Fibroblast of skin of right quadriceps (primary cell): ENCODE measurements at places on chromosomes 1 and 21.

DNA sequence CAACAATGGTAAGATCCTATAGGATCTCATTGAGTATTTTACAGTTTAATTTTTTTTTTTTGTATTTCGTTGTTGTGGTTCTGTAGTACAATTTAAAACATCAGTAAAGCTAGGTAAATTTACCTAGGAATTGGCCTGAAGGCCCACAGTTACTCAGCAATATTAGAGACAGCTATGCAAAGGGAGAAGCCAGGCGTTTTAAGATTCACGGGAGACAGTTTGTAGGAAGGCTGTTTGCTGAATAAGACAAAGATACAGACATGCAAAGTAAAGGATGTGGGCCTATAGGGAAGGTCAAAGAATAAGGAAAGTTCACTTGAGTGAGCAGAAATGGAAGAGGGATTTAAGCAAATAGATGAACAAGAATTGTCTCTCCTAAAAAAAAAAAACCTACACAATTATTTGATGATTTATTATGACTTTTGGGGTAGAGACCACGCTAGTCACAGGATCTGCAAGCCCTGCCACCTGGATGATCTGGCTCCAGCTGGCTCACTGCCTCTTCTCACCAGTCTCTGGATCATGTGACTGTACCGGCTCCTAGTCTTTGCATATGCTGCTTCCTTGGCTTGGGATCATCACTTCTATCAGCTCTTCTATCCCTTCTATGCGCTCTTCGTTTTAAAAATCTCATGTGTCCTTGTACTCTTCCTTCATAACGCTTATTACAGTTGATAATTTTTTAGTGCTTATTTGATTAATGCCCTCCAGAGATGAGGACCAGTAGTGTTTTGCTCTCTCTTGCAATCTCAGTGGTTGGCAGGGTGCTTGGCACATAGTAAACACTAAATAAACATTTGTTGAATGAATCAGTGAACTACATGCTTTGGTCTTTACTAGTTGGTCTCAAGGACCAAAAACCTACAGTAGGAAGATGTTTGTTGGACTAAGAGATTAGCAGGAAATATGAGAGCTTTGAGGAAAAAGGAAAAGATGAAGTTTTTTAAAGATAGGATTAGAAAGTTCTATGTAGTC is 14.1 kb downstream of the DYRK1A start:
- DNase-seq = no peak

GRCh38 chr1:156143765-156144489 is 9.5 kb upstream of the SEMA4A start:
- DNase-seq = peak; percentile 70

- no peak for DNase-seq
These were observed 7.8 kb upstream of the GBP2 start for GRCh38 chr1:89133747-89134146.

DNA sequence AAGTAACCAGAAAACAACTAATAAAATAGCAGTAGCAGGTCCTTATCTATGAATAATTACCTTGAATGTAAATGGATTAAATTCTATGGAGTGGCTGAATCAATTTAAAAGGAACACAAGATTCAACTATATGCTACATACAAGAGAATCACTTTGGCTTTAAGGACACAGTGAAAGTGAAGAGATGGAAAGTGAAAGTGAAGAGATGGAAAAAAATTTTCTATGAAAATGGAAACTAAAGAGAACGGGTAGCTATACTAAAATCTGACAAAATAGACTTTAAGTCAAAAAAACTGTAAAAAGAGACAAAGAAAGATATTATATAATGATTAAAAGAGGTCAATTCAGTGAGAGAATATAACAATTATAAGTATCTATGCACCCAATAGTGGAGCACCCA is 54.7 kb downstream of the C1orf185 start:
- DNase-seq = no peak

DNA sequence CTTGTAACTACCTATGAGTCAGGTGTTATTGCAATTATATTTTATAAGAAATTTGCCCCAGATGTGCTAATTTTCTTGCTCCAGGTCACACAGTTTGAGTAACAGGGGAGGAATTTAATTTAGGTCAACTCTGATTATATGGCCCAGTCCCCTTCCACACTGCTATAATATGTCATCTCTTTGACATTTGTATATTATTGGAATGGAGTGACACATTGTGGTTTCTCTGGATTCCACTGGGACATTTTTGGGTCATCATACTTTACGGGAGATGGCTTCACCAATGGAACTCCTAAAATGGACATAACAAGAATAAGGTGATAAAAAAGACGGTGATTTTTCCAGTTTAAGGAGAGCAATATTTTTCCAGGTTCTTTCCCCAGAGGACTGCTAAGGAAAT is 191.2 kb downstream of the DISC1 start:
- peak; percentile 56 for DNase-seq

DNA sequence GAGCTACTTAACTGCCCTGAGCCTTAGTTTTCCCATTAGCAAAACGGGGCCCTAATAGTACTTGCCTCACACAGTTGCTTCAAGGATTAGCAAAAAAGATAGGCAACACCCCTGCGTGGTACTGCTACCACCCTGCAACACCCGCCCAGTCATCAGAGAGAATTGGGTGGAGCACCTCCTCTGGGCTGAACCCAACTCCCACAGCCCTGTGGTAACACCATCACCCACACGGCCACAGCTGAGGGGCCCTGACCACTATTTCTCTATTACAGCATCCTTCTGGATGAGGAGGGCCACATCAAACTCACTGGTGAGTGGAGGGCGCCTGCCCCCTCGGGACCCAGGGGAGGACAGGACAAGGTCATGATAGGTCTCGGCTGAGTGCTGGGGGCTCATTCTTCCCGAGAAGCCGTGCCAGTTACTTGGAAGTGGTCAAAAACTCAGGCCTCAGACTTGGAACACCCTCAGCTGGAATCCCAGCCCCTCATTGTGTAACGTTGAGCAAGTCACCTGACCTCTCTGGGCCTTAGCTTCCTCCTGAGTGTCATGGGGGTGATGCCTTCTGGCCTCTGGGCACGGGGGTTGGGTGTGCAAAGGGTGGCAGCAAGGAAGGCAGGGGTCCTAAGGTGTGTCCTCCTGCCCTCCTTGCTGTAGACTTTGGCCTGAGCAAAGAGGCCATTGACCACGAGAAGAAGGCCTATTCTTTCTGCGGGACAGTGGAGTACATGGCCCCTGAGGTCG is 24.6 kb downstream of the RPS6KA1 start:
- no peak for DNase-seq

DNA sequence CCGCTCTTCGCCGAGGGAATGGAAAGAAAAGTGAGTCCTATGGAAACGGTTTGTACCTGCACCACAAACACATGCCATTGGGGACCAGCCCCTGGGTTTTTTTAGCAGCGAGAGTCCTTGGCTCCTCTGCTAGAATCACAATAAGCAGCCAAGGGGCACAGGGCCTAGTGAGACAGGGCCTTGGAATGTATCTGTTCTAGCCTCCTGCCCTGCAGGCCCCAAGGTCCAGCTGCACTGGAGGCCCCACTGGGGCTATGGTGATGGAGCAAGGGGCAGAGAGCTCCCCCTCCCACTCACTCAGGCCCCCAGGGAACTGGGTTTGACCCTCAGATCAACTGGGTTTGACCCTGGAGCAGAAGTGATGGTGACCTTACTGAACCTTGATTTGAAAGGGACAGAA is 14.4 kb downstream of the SHISA4 start:
- peak; percentile 58 for DNase-seq

DNA sequence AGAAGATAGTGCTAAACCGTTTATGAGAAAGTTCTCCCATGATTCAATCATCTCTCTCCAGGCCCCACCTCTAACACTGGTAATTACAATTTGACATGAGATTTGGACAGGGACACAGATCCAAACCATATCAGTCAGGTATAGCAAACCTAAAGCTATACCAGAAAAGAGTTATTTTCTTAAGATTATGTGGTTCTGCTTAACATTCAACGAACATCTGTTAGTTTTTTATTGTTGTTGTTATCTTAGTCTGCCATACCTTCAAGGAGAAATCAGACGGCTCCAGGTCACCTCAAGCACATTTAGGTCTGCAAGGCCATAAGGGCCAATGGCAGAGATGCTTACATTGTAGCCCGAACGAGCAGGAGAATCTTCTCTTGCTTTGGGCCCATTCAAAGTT is 89.5 kb upstream of the ETV3 start:
- DNase-seq = no peak

DNA sequence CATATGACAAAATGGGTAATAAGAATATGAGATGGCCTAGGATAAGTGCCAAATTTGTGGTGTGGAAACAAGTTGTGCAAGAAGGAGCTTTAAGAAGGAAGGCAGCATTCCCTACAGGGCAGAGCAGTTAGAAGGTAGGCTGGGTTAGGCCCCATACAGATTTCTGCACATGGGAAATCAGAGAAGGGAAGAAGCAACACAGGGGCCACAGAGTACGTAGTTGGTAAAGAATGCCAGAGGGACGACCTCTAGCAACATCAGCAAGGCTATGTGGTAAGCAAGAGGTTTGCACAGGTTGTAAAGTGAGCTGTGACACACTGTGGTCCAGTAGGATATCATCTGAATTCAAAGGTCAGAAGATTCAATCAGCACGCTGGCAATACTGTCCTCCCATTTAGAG is 765.6 kb upstream of the B3GALT2 start:
- no peak for DNase-seq

- no peak for DNase-seq
These were observed 194.6 kb downstream of the SLC45A1 start for GRCh38 chr1:8512504-8512903.

DNA sequence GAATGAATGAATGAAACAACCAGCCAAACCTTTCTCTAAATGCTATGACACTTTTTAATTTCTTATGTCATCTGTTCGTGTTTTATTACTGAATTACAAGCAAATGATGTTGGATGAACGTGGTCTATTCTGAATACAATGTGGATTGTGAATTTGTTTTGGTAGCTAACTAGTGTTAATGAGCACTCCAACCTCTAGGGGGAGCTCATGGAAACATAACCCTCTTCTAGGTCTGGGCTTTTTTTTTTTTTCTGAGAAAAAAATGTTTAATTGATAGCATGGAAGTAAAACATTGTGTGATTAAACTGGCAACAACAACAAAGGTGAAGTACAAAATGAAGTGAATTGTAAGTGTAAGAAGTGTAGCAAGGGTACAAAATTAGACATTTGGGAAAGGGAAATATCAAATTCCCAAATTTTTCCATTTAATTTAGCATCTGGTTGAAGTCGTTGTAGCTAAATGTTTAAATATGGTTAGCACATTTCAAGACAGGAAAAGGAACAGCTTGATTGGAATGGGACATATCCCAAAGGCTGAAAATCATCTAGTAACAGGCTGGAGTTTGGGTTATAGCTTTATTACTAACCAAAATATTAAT is 42.6 kb upstream of the PTGS2 start:
- peak; percentile 31 for DNase-seq

- peak; percentile 27 for DNase-seq
These were observed 19.9 kb downstream of the FAM89A start for GRCh38 chr1:231020139-231020601.

- no peak for DNase-seq
These were observed 415.5 kb upstream of the ADAMTS5 start for GRCh38 chr21:27382404-27382803.

- DNase-seq = no peak
These were observed 257.3 kb downstream of the KAZN start for GRCh38 chr1:14855801-14856200.

GRCh38 chr1:116717318-116717717 is 36.9 kb upstream of the CD2 start:
- DNase-seq = no peak

- DNase-seq = no peak
These were observed 105.8 kb upstream of the RAB4A start for GRCh38 chr1:229164836-229165735.

DNA sequence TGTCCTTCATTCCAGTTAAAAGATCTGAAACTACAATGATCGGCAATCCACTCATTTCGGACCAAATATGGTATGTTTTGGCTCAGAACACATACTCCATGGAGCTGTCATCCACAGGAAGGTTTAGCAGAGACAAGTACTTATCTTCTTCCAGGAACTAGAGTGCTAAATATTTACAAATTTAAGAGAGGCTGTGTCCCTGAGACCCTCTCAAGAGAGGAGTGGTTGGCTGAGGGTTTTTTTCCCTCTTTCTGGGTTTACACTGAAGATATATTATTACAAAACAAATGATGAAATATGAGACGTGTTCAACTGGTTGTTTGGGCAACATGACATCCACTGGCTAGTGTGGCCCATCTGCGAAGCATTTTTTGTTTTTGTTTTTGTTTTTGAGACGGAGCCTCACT is 25.9 kb upstream of the NID1 start:
- no peak for DNase-seq

- no peak for DNase-seq
These were observed 272.9 kb upstream of the C1orf174 start for GRCh38 chr1:4172644-4173599.

DNA sequence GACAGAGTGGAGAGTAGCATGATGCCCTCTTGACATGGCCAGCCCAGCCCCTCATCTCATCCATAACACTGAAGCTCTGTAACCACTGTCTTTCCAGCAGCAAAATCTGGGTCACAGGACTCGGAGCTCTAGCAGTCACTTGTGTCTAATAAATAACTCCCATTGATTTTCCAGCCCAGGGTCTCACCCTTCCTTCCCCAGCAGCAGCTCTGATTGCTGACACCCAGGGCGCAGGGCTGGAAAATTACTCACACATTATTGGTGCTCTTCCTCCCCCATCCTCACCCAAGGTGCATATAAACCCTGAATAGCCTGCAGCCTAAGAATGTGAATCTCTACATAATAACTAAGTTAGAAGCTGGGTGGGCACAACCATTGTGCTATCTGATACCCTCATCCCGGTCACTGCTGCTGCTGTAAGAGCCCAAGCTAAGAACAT is 21.1 kb upstream of the OR10J5 start:
- DNase-seq = no peak

GRCh38 chr1:46617108-46617800 is 643 bp upstream of the MOB3C start:
- DNase-seq = no peak

DNA sequence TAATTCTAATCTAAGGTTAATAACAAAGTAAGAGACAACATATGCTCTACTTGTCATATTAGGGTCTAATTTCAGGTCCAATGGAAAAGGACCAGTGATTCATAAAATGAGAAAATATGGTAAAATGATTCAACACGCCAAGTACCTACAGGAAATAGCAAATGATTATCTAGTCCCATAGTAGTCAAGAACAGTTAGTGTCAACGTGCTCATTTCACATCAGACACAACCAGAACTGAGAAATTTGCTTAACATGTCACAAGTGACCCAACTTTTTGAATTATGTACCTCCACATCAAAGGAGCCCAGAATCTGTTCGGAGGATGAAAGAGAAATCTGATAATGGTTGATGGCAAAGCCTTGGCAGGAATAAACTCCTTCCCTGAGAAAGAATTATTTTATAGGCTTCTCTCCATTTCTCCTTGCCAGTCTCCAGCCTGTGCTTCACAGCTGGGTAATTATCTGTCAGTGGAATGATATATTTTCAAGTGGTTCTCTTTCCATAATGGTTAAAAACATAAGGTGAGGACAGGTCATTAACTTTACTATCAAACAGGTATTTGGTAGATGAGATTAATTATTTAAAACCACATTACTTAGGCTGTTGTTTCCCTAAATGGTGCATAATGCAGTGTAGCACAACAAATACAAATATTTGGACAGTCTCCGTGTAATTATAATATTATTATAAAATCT is 83.2 kb downstream of the APP start:
- no peak for DNase-seq

GRCh38 chr1:229109320-229109761 is 161.6 kb upstream of the RAB4A start:
- DNase-seq = no peak
